ENCODE measurements at places on chromosomes 4 and X. TPM values are rescaled to one million over a fixed set of nuclear protein-coding genes. Genes with fewer than 3 reads are reported as not detected.

DNA sequence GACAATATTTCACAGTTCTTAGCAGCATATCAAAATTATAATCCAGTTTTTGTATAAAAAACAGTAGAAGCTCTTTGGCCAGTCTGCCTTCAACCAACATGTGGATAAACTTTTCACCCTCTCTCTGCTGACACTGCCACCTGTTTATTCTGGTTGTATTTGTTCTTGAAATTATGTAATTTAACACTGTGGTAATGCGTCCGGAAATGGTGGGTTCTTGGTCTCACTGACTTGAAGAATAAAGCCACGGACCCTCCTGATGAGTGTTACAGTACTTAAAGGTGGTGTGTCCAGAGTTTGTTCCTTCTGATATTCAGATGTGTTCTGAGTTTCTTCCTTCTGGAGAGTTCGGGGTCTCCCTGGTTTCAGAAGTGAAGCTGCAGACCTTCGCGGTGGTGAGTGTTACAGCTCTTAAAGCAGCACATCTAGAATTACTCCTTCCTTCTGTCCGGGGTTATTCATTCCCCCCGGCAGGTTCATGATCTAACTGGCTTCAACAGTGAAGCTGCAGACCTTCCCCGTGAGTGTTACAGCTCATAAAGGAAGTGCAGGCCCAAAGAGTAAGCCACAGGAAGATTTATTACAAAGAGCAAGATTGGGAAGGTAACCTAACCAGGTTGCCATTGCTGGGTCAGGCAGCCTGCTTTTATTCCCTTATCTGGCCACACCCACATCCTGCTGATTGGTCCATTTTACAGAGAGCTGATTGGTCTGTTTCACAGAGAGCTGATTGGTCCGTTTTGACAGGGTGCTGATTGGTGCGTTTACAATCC is 15.7 kb downstream of the FAM184B start:
- no peak for DNase-seq

- DNase-seq: no peak
Observed at GRCh38 chr4:176432811-176433540, 113.2 kb downstream of the SPCS3 start.

The TRAM1L1 gene
- not detected for total RNA-seq

The GLOD5 gene
- not detected for total RNA-seq

The GABRQ gene
- not detected for total RNA-seq

The RENBP gene
- 14.5 TPM for total RNA-seq

DNA sequence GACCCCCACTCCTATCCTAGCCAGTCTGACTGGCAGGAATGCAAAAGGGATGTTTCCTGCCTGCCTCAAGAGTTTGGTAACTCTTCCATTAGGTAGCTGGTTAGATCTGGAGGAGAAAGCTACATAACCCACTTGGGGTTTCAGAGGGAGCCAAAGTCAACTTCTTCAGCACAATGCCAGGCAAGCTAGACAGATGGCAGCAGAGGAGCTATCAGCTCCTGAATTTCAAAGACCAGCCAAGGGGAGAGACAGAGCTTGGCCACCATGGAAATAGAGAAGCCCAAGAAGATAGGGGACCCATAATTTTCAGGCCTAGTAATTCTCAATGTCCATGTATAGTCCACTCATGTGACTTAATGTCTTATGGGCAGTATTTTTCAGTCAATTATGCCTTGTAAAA is 56.4 kb downstream of the PGRMC1 start:
- no peak for DNase-seq

DNA sequence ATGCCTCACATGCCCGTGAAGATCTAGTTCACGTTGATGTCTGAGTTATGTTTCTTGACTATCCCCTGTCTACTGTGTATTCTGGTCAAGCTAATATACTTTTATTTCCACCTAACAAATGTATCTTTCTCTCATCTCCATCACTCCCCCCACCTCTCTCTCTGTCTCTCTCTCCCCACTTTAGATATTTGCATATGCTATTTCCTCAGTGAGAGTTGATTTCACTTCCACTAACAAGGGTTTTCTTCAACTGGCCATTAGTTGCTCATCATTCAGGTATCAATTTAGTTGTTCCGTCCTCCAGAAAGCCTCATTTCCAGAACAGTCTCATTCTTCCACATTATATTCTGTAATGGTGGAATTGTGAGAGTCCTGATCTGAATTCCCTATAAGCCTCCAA is 1777.8 kb upstream of the TENM3 start:
- no peak for DNase-seq

GRCh38 chr4:3858046-3858730 is 92.0 kb downstream of the ADRA2C start:
- no peak for DNase-seq

The RFC1 gene
- 45.9 TPM for total RNA-seq

GRCh38 chrX:109878236-109878635 is 124.7 kb upstream of the TMEM164 start:
- no peak for DNase-seq

GRCh38 chrX:112653017-112653416 is 26.7 kb downstream of the LHFPL1 start:
- DNase-seq: no peak

DNA sequence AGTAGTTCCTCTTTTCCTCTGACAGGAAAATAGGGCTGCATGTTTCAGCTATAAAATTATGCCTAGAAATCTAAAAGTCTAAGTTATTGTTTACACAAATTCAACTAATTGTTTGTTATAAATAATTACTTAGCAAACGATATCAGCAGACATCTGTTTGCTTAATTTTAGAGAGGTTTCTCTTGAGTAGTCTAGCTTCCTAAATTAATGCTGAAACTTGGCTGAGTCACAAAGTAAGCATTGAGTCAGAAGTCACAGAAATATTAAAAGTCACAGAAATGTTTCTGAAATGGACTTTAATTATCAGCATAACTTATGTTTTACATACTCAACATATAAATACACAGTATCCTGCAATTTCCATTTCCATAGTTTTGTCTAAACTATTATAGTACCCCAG is 1044.0 kb downstream of the CCSER1 start:
- DNase-seq: no peak

The XG gene
- total RNA-seq: not detected

DNA sequence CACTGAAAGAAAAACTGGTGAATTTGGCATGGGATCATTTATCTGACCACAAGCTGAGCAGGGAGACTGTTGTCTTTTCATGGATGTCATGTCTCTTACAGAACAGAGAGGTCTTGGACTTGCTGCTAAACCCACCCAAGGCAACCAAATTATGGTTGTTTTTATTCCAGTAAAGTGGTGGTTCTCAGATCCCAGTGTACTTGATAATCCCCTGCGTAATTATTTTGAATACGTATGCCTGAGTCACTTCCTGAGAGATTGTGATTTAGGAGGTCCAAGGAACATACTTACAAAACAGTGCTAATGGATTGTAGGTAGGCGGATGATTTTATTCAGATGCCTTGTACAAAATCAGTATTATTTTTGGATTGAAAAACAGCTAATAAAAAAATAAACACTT is 585.6 kb downstream of the IL1RAPL1 start:
- DNase-seq: no peak

The JCHAIN gene
- 47.0 TPM for total RNA-seq

The DOCK11 gene
- total RNA-seq: 58.6 TPM

- no peak for DNase-seq
Observed at GRCh38 chrX:107560041-107560440, 68.3 kb upstream of the PRPS1 start.

- DNase-seq: no peak
Observed at GRCh38 chrX:129726307-129727111, 12.3 kb upstream of the XPNPEP2 start.

DNA sequence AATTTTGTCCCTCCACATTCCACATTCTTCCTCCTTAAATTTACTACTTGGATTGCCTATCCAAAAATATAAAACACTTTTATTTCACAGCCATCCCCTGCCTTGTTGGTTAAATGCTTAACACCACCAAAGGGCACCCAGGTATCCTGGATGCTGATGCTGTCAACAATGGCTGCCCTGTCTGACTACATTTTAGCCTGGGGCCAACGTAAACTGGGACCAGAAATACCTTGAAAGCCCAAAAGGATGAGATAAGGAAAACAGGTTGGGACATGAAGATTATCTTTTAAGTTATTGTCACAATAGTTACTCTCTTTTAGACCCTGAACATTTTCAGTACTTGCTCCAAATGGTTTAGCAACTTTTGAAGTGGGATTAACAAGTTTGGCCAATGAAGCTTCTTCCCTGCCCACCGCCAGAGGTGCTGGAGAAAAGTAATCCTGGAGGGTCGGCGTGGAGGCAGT is 775 bp upstream of the YIPF6 start:
- DNase-seq: no peak

The CDKL2 gene
- not detected for total RNA-seq

The RASL11B gene
- total RNA-seq: 0.69 TPM

- no peak for DNase-seq
Observed at GRCh38 chr4:66694739-66695138, 850.6 kb downstream of the CENPC start.

DNA sequence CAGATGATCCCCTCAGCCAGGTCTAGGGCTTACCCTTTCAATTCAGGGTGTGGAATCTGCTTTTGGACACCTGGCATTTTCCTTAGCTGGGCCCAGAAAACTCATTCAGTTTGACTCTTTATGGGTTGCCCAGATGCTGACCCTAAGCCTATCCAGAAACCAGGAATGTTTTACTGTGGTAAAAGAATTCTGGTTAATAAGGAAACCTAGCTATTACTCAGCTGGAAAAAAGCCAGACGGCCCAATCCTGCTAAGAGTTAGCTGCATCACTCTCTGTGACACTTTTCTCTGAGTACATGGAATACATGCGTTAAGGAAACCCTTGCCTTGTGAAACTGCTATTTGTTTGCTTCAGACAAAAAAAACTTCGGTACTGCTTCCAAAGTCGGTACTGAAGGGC is 28.0 kb downstream of the ING2 start:
- DNase-seq: no peak

The MAGEB4 gene
- not detected for total RNA-seq

- no peak for DNase-seq
Observed at GRCh38 chr4:33837043-33837838, 2407.1 kb downstream of the ARAP2 start.

The BTK gene
- total RNA-seq: 193 TPM

The PLXNA3 gene
- 69.5 TPM for total RNA-seq

The GLRB gene
- total RNA-seq: not detected

DNA sequence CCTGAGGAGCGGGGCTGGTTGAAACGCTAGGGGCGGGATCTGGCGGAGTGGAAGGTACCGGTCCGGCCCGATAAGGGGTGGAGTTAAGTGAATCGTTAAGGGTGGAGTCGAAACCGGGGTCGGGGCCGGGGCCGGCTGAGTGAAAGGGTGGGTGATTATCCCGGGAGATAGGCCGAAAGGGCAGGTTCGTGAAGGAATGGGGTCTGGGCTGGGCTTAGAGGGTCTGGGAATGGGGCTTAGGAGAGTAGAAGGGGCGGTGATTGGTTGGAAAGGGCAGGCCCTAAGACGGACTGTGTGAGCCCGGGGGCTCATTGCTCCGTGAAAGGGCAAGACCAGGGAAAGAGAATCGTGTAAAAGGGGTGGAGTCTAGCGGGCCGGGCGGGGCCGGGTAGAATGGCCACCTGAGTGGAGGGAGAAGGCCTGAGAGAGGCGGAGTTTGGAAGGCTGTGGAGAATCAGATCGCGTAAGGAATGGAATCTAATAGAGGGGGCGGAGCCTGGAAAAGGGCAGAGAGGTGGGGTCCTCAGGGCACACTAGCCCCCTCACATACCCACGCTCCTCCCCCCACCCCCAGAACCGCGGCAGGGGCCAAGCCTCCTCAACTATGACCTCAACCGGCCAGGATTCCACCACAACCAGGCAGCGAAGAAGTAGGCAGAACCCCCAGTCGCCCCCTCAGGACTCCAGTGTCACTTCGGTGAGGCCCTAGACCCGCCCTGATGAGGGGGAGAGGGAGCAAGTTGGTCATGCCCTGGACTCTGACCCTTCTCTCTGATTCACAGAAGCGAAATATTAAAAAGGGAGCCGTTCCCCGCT is 430 bp downstream of the HDAC6 start:
- no peak for DNase-seq

DNA sequence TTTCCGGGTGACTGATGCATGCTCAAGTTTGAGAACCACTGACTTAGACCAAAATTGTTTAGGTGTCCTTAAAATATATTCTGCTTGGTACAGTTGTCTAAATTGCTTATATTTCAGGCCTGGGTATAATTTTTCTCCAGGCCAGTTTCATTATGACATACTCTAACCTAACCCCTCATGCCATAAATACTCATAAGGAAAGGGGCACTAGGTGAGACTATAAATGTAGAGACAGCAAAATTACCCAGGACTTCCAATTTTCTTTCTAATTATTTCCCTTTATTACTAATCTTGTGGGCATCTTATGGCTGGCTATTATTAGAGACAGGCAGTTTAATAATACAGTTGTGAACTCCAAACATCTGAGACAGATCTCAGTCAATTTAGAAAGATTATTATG is 150.2 kb downstream of the RRAGB start:
- no peak for DNase-seq

The HMGN5 gene
- 1.2 TPM for total RNA-seq

The ASB12 gene
- total RNA-seq: 0.18 TPM

The PI4K2B gene
- 14.8 TPM for total RNA-seq

DNA sequence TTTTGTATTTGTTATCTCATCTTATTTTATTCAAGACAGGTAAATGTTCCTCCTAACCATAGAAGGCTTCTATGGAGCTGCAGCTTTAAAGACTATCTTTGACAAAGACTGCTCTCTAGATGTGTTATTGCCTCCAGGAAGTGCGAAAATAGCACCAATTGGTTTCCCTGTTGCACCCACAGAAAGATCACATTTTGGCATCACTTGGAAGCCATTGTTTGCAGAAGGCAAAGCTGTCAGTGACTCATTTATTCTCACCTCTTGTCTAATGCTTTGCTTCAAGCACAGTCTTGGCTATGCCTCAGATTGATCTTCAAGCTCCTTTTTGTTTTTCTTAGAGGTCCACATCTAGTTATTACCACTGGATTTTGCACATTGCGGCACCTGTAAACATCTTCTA is 150.3 kb downstream of the PCDH7 start:
- no peak for DNase-seq

GRCh38 chrX:45749375-45749774 is 548.7 kb upstream of the DIPK2B start:
- DNase-seq: no peak

GRCh38 chr4:109873791-109874514 is 26.0 kb downstream of the LRIT3 start:
- DNase-seq: no peak

All from activated B cell treated with CpG ODN at 0.5 μM for 24 hours (primary cell).